ENCODE measurements at places on chromosomes 3 and 15.
A peak's percentile ranks its signal among the peaks of the same experiment; 100 is the strongest.

DNA sequence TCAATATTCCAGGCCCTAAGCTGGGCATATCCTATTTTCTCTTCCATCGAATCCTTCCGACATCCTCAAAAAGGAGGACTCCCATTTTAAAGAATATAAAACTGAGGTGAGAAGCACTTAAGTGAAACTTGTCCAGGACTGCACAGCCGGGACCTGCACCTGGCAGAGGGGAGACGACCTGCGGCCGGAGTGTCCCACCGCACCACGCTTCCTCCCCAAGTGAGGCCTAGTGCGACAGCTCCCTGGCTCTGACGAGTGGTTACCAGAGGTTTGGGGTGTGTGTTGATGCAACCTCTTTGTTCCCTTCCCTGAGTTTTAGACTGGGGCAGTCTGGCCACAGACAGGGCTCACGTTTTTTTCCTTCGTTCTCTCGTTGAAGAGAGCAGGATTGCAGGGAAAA, 24.9 kb upstream of the ATP2B2 start:
- DNase-seq, result no peak

DNA sequence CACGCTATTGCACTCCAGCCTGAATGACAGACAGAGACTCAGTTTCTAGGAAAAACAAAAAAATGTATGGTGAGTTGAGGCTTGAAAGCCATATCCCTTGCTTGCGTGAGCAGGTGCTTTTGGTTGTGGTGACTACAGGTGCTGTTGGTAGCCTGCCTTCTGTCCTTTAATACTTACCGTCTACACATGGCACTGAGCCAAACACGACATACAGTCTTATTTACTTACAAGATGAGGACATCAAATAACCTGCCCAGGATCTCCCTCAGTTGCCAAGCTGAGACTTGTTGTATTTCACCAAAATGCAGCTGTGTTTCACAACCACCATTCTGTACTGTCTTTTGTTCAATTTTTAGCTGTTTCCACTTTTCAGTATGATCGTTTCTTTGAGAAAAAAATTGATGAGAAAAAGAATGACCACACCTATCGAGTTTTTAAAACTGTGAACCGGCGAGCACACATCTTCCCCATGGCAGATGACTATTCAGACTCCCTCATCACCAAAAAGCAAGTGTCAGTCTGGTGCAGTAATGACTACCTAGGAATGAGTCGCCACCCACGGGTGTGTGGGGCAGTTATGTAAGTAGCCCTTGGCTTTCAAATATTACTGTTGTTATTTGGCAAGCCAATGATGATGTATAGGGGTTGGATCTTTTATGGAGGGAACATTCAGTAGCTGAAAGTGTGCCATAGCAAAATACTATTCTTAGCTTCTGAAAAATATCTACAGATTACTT, 6.5 kb downstream of the ALAS1 start:
- DNase-seq, result no peak

DNA sequence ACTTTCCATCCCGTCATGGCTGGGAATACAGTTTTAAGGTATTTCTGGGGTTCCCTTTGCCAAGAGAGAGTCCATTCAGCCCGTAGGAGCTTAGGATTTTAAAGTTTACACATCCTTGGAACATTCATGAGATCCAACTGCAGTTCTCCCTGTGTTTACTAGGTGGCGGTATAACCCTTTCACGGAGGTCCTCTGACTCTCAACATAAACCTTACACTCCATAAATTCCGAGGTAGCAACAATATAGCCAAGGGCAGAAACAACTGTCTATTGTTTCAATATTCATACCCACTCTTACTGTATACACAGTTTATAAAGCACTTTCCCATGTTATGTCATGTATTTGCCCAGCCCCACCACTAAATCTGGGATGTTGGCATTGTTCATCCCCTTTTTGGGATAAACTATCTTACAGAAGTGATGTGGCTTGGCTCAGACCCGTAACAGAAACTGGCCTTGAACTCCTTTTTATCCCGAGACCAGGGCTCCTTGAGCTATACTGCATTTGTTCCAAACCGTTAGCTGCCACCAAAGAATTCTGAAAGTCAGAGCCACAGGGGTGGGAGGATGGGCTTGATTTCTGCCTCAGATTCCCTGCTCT, 69.2 kb upstream of the COL6A5 start:
- DNase-seq, result peak; percentile 33

- no peak for DNase-seq
Observed at GRCh38 chr3:198028718-198029117, 68.7 kb downstream of the LMLN start.

GRCh38 chr3:60386306-60386705, 864.9 kb downstream of the FHIT start:
- DNase-seq, result no peak

GRCh38 chr3:195460091-195460713, 17.4 kb upstream of the ACAP2 start:
- DNase-seq, result no peak

DNA sequence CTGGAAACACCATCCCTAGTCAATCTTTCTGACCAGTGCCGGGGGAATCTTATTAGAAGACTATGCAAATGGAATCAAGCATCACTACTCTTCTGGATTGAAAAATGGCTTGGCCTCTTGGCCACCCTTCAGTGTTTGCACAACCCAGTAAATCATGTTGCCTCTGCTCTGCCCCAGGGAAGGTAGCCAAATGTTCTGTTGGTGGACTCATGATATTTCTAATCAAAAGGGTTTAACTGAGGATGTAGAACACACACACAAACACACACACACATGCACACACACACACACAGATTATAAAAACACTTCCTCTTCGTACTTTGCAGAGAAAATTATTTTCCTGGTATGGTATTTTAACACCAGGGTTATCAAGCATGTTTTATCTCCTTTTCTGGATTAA, 7.9 kb downstream of the RBP2 start:
- no peak for DNase-seq

- no peak for DNase-seq
Observed at GRCh38 chr3:88057630-88058305, 1.0 kb downstream of the CGGBP1 start.

DNA sequence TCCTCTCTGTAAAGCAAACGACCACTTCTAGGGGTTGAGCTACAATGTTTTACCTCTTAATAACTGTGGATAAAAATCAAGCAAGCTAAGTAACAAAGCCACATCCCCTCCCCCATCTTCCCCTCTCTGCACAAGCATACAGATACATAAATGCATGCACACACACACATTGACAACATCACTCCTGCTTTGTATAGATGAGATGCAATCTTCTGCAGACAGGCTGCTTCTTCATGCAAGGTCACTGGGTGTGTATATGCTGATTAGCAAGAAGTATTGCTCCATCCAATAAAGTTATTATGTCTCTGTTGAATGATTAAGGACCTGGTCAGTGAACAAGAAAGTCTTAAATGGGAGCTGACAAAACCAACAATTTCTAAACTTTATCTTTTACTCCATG, 8.8 kb upstream of the ATP11B start:
- no peak for DNase-seq

GRCh38 chr15:81858586-81858985, 187.2 kb downstream of the MEX3B start:
- no peak for DNase-seq

- no peak for DNase-seq
Observed at GRCh38 chr15:82305621-82306048, 43.0 kb downstream of the SAXO2 start.

DNA sequence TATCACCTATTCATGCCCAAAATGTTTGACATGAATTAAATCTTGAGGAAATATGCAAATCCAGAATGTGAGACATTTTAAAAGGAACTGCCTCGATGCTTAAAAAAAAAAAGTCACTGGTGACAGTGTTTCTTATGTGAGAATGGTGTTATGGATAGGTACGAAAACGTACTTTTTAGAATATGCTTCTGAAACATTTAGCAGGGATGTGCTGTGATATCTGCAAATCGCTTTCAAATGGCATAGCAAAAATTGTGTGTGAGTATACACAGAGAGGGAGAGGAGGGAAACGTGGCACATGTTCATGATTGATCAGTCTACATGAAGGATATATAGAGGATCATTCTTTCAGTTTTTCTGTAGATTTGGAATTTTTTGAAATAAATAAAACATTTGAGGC, 16.0 kb downstream of the CCNB2 start:
- no peak for DNase-seq

DNA sequence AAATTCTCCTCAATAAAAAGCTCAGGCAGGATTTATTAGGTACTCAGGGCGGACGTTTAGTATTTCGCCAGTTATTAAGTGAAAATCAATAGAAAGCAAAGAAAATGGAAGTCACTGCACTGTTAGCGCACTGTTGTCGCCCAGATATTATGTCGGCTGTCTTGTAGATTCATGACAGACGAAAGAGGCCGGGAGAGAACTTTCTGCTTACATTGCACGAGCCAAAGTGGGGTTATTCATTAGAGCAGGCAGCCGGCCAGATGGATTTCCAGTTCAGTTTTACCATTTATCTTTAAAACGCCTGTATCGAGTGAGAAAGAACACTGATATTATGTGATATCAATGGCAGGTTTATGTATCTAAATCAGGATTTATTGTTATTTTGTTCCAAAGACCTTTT, 866.0 kb upstream of the NR2F2 start:
- DNase-seq, result no peak

DNA sequence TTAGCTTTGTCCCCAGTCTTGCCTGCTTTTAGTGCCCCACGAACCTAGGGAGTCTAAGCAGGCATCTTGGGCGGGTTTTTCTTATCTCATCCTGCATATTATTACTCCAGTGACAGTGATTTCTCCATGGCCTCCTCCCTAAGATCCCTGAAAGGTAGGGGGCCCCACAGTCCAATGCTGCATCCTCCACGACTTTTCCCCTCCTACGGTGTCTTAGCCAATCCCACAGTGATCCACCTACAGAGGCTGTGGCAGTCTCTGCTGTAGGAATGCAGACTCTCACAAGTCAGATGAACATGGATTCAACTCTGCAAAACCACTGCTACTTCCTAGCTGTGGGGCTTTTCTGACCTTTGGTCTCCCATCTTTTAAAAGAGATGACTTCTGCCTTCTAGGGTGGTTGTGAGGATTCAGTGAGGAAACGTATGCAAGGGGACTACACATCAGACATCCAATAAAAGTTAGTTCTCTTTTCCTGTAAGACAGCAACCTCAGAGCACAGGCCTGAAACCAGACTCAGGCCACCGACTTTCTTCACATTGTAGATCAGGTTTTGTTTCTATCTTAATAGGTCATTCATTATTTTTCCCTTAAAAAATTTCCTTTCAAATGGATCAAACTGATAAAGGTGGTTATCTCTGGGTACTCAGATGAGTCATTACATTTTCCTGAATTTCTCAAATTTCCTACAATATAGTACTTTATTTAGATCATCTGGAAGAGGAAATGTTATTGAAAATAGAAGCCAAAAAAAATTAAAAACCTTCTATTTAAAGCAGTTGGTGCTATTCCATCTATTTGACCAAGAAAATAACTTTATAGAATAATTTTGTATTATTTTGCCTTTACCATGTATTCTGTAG, 23.2 kb downstream of the ILDR1 start:
- DNase-seq, result no peak

DNA sequence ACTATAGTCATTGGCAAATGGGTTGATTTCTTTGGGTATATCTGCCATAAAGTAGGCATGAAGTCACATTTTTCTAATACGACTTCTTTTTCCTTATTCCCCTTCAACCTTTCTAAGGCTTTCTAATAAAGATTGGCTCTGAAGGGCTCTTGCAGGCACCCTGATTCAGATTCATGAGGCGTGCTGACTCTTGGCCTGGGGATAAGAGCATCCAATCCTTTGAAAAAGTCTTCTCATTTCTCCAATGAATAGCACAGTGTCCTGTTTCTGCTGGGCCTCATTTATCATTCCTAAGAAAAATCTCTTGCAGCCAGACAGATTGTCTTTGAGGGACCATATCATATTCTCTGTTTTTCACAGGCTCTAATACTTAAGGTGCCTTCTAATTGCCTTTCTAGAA, 32.3 kb upstream of the BNIP2 start:
- no peak for DNase-seq

GRCh38 chr3:138875754-138876664, 41.3 kb upstream of the PIK3CB start:
- DNase-seq, result no peak

DNA sequence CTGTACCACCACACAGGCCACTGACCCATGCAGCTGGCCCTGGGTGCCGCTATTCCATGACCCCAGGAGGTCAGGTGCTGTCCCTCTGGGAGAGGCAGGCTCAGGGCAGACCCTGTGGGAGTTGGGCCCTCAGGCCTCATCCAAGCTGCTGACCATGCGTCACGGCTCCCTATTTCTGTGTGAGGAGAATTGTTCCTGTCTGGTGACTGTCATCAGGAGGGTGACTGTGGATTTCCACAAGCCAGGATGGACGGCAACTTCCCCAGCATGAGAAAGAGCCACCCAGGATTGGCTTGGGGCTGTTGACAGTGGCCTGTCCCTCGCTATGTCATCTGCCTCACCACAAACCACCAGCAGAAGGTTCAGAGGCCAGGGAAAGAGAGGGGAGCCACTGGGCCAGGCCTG, 41.4 kb downstream of the ZDHHC19 start:
- no peak for DNase-seq

DNA sequence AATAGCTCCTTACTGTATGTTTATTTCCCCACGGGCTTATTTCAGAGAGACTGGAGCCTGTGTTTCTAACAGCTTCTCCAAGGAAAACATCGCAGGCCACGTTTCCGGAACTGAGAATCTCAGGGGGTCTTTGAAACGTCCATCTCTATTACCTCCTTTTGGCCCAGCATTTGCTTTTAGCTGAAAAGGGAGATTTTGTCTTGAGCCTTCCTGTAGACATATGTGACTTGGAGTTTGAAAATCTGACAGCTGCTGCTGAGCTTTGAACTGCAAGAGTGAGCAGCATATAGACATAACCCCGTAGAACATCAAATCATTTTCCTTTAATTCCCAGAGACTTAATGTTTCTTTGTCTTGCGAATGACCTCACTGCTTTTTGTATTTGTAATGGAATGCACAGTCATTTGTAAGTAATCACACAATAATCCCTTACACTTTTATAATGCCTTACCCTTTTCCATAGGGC, 54.6 kb downstream of the LPP start:
- no peak for DNase-seq

DNA sequence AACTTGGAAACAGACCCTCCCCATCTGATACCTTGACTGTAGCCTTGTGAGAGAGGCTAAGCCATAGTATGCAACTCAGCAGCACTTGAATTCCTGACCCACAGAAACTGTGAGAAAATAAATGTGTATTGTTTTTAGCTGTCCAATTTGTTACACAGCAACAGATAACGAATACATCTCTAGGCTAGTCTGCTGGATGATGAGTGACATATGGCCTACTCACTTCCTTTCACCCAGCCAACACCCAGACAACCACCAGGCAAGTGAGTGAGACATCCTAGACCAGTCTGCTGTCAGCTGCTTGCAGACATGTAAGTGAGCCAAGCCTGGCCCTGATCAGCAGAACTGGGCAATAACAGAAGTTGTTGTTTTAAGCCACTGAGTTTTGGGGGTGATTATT, 19.2 kb upstream of the SMAD6 start:
- no peak for DNase-seq
